Fibroblast of skin of scalp (primary cell): ENCODE measurements at places on chromosomes 1 and 21.
A peak's percentile ranks its signal among the peaks of the same experiment; 100 is the strongest.

- DNase-seq: peak; percentile 15
These were observed 54.9 kb downstream of the DMRTA2 start for GRCh38 chr1:50368179-50369007.

- DNase-seq: peak; percentile 85
These were observed 86.9 kb upstream of the GORAB start for GRCh38 chr1:170445096-170445495.

DNA sequence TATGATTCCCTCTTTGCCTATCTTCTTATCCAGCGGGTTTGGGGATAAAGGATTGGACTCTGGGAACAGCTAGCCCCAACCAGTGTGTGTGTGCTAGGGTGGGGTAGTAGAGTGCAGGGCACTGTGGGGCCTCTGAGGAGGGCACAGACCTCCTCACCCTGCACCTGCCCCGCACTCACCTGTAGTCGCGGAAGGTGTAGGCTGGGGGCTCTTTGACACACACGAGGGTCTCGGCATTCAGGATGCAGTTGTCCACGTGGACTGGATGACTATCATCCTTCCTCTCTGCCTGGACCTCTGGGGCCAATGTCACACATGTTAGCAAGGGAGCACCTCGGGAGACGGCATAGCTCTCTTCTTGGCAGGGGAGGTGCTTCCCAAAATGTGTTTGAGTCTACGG, 8.0 kb upstream of the CLDN19 start:
- no peak for DNase-seq

DNA sequence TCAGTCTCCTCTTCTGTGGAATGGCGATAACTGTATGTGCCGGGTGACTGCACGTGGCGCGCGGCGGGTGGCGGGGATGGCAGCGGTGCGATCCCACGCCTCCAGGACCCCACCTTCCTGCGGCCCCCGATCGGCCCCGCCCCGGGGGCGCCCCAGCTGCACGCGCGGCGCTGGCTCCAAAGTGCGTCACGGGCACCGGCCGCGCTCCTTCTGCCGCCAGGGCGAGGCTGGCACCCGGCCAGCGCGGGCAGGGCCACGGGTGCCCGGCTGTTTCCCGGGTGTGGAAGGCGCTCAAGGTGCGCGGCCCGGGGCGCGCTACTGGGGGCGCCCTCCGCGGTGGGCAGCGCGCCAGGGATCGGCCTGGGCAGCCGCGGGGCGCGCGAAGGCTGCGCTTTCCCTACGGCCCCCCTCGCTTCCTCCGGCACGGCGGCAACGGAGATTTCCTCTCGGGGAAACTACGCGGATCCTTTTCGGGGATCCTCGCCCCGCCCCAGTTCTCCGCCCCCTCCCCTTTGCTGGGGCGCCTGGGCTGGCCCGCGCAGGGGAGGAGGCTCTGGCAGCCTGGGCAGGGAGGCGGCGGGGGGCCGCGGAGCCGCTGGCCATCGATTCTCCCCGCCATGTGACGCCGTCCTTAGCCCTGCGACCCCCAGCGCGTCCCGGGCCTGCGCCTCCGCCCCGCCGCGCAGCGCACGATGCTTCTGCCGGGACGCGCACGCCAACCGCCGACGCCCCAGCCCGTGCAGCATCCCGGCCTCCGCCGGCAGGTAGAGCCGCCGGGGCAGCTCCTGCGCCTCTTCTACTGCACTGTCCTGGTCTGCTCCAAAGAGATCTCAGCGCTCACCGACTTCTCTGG, at the start of gene EVA1C:
EVA1C (plus strand) TSS at position 545 of the 853 bp plus-strand sequence; CDS start at position 693, 148 bp downstream.
- no peak for DNase-seq

GRCh38 chr1:178238722-178239510, 145.0 kb downstream of the RASAL2 start:
- peak; percentile 98 for DNase-seq

GRCh38 chr21:37257511-37257966, 9.6 kb downstream of the VPS26C start:
- DNase-seq: peak; percentile 11

GRCh38 chr21:18987520-18988026, 584.0 kb upstream of the TMPRSS15 start:
- DNase-seq: no peak

- no peak for DNase-seq
These were observed 141.1 kb upstream of the SAMSN1 start for GRCh38 chr21:14687268-14687625.

DNA sequence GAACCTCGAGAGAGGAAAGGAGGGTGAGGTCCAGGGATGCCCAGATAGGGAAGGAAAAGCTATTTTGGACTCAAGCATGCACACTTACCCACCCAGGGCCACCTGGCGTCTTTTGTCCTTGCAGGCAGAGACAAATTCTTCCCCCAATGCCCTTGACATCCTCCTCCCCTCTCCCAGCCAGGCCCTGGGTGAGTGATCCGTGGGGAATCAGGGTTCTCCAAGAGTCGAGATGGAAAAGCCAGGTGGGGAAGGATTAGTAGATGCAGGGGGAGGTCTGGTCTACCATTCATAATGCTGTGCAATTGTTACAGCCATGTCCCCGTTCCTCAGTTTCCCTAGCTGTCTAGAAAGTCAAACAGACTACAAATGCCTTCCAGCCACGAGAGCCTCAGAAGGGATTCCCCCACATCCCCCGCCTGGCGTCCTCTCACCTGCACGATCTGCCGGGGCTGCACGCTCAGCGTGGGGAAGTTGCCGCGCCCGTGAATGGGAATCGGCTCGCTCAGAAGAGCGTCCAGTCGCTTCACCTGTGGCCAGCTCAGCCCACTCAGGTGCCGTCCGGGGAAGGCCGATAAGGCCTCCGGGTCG, 580 bp downstream of the TENT5B start:
- DNase-seq: no peak

- no peak for DNase-seq
These were observed 32.8 kb downstream of the LRRC8B start for GRCh38 chr1:89557445-89557825.

DNA sequence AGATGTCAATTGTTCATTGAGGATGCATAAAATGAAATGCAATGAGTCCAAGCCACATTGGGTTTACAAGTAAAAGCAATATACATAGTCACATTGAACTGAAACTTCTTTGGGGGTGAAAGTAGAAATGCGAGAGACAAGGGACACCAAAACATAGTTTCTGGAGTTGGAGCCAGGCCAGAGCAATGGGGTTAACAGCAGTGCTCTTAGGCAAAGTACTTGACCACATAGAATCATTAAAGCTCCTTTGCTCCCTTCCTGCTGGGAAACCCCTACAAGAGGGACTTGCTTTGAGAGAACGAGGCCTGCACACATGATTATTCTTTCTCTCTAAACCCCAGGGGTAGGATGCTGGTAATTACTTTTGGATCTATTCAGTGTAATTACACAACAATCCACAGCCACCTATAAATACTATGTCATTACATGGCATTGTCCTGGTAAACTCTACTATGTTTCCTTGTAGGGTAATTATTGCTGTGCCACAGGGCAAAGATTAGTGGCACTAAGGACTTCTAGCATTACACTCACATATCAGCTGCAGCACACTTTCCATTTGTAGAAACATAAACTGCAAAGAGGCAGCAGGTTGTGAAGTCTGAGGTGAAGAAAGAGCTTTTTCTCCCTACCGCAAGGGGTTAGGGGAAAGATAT, 421.6 kb upstream of the PBX1 start:
- no peak for DNase-seq

DNA sequence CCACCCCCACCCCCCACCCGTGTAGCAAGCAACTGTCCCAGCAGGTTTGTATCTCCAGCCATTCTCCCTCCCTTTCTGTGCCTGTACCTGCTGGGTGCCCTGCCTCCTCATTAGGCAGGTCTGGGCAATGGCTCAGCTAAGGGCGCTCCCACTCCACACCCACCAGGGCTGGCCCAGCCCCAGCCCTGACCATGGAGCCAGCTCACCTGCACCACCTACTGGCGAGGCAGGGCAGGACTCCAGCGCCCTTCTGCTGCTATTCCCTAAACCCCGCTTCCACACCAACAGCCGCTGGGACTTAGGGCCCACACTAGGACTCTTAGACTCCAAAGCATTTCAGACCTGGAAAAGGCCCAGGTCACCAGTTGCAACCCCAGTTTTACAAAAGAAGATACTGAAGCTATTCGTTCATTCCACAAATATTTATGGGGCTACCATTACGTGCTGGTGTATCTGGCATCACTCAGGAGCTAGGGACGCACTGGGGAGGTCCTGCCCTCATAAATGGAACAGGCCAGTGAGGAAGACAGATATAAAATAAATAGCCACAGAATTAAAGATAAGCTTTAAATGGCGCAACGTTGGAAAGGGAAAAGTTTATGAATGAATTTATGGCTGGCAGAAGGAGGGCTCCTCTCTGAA, 24.0 kb downstream of the PGLYRP3 start:
- DNase-seq: no peak

DNA sequence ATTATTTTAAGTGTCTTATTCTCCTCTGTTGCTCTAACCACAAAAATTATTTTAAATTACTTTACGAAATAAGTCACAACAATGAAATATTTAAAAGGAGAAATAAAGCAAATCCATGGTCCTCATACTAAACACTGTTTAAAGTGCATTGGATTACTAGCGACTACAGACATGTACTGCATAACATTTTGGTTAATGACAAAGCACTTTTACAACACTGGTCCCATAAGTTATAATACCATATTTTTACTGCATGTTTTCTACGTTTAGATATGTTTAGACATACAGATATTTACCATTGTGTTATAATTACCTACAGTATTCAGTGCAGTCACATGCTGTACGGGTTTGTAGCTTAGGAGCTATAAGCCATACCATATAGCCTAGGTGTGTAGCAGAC, 30.2 kb downstream of the VAMP4 start:
- DNase-seq: no peak
